ENCODE measurements at places on chromosomes 12 and 14.

DNA sequence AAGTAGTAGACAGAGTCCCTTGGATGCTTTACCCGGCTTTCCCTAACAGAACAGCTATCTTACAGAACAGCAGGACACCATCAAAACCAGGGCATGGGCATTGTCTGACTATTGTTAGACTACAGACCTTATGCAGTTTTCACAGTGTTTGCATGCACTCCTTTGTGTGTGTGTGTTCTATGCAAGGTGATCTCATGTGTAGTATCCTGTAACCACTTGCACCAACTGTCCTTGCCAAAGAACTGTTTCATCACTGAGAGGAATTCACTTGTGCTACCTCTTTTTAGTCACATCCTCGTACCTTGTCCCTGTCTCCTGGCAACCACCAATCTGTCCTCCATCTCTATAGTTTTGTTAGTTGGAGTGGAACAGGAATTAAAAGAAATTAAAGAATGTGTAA lies 183.6 kb upstream of the PZP start:
- H3K27ac ChIP-seq = no peak overlapping the region
- no peaks in the 10 kb centered on the region for H3K36me3 ChIP-seq
- no peak for DNase-seq
- no peak overlapping the region for H3K4me3 ChIP-seq
- H3K4me1 ChIP-seq = no peaks in the 10 kb centered on the region

GRCh38 chr12:32272465-32272864 lies 126.9 kb upstream of the FGD4 start:
- H3K4me3 ChIP-seq = no peak overlapping the region
- no peak for DNase-seq
- no peaks in the 10 kb centered on the region for H3K27me3 ChIP-seq
- H3K36me3 ChIP-seq = no peaks in the 10 kb centered on the region
- peaks cover 12% of the 10 kb centered on the region for H3K4me1 ChIP-seq

- peak overlapping the region; percentile 58 for H3K4me3 ChIP-seq
- H3K27me3 ChIP-seq = no peaks in the 10 kb centered on the region
- no peak for DNase-seq
- H3K36me3 ChIP-seq = no peaks in the 10 kb centered on the region
Observed at GRCh38 chr12:94149119-94149780, 873 bp downstream of the PLXNC1 start.

GRCh38 chr12:48182631-48183030 lies 813 bp upstream of the CCDC184 start:
- peaks cover 12% of the 10 kb centered on the region for H3K27me3 ChIP-seq
- H3K4me1 ChIP-seq = no peaks in the 10 kb centered on the region
- no peak for DNase-seq
- H3K4me3 ChIP-seq = peak overlapping the region; percentile 67
- H3K27ac ChIP-seq = peak overlapping the region; percentile 64

- no peak for DNase-seq
- no peaks in the 10 kb centered on the region for H3K4me1 ChIP-seq
- no peaks in the 10 kb centered on the region for H3K36me3 ChIP-seq
- no peak overlapping the region for H3K27ac ChIP-seq
Observed at GRCh38 chr14:65821224-65821753, 408.8 kb downstream of the FUT8 start.

DNA sequence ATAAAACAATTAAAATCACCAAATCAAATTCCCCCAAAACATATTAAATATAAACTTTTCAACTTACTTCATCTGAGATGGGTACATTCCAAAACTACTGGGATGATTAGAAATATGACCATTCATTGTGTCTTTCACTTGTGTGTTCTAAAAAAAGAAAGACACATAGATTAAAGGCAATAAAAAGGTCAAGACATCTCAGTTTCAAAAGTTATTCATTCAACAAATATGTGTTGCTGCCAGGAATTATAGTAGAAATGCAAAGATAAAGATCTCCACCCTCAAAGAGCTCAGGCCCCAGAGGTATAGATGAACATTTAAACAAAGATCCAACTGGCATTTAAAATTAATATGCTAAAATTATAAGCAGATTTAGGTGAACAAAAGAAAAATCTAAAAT lies 106.4 kb downstream of the EPS8 start:
- H3K27ac ChIP-seq = no peak overlapping the region
- no peaks in the 10 kb centered on the region for H3K27me3 ChIP-seq
- H3K4me1 ChIP-seq = peaks cover under 1% of the 10 kb centered on the region

GRCh38 chr14:64444140-64444539 lies 21.2 kb upstream of the AKAP5 start:
- no peak overlapping the region for H3K27ac ChIP-seq
- peaks cover 10% of the 10 kb centered on the region for H3K36me3 ChIP-seq
- no peak for DNase-seq
- H3K4me1 ChIP-seq = peaks cover 19% of the 10 kb centered on the region

- no peak overlapping the region for H3K27ac ChIP-seq
- H3K36me3 ChIP-seq = peaks cover 85% of the 10 kb centered on the region
- no peaks in the 10 kb centered on the region for H3K27me3 ChIP-seq
- H3K4me3 ChIP-seq = no peak overlapping the region
- no peaks in the 10 kb centered on the region for H3K4me1 ChIP-seq
Observed at GRCh38 chr14:77730976-77731497, 23.1 kb downstream of the SLIRP start.

DNA sequence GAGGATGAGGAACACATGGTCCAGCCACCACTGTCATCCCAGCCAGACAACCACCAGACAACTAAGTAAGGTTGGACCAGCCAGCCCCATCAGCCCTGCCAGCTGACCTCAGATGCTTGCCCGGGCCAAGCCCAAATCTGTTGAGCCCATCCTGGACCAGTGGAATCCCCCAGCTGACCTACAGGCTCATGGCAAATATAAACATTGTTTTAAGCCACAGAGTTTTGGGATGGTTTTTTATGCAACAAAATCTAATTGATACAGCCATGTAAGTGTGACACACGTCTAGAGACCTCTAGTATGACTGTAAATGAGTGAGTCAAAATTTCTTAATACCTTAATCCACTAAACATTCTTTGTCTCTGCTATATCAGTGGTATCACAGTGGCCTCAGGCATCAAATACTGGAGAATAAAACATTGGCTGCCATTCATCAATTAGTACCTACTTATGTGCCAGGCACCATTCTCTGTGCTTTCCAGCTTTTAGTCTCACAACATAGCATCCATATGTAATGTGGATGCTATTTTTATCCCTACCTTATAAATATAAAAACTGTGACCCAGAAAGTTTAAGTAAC lies 24.2 kb upstream of the NT5DC3 start:
- no peaks in the 10 kb centered on the region for H3K4me1 ChIP-seq
- H3K36me3 ChIP-seq = no peaks in the 10 kb centered on the region
- no peaks in the 10 kb centered on the region for H3K27me3 ChIP-seq

GRCh38 chr12:78824918-78825317 lies 39.7 kb upstream of the SYT1 start:
- DNase-seq = no peak
- no peak overlapping the region for H3K4me3 ChIP-seq
- H3K4me1 ChIP-seq = no peaks in the 10 kb centered on the region

DNA sequence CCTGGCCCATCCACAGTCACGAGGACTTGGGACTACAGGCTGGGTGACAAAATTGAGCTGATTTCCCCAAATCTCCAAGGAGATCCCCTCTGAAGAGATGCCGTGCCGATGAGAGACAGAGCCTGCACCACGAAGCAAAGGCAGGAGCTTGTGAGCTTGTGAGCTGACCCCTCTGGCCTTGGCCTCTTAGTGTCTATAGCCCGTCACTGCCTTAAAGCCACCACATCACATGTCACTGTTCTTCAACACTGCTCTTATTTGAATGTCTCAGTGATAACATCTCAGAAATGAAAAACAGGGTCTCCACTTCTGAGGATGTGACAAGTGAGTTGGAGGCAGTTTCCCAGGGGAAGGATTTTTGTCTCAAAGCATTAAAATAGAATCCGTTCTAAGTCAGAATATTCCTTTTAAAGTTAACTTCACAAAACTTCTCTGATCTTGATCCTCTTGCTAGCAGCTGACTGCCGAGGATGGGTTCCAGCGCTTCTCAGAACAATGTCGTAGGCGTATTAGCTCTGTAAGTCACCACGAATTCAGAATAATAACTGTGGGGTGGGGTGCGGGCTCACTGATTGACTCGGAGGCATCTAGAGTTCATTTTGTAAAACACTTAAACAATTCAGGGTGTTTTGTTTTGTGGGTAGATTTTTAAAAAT lies 37.5 kb downstream of the CHST11 start:
- no peak for DNase-seq
- H3K4me1 ChIP-seq = peaks cover 32% of the 10 kb centered on the region
- no peak overlapping the region for H3K4me3 ChIP-seq
- H3K36me3 ChIP-seq = no peaks in the 10 kb centered on the region
- peak overlapping the region; percentile 40 for H3K27ac ChIP-seq

DNA sequence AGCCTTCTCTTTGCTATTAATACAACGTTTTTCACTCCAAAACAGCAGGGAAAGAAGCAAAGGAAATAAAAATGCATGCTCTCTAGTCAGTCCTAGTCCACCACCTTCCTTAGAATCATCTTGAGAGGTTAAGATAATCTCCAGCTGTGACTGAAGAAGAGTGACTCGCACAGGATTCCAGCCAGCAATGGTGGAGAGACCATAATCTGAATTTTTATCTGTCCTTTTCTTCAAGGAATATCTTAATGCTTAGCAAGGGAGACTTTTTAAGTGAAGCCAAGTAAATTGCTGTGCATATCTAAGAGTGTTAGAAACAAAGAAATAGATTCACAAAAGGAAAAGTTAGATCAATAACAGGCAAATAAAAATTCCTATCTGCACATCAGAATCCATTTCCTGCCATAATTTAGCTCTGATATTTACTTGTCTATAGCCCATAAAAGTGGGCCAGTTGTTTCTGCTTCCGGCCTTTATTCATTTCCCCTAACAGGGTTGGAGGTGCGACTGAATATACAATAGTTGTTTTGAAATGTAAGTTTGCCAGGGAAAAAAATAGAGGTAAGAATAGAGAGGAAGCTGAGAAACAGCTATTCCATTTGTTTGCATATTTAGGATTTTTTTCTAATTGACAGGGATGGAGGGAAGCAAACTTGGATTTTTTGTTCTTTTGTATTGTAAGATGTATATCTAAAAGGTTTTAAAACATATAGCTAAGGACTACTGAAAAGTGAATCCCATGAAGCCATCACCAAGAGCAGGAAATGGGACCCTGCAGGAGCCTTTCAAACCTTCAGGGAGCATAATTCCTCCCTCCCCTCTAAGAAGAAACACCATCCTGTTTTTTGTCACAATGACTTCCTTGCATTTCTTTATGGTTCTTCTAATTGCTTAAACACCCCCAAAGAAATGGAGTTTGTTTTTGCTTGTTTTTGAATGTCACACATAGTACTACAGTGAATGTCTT lies 154.0 kb downstream of the ITPR2 start:
- H3K4me1 ChIP-seq = no peaks in the 10 kb centered on the region
- peaks cover 11% of the 10 kb centered on the region for H3K36me3 ChIP-seq
- no peak for DNase-seq
- no peak overlapping the region for H3K4me3 ChIP-seq
